ENCODE measurements at places on chromosomes 2 and 18.

- no peak overlapping the region for H3K4me3 ChIP-seq
- no peak for ATAC-seq
Observed at GRCh38 chr2:158546412-158547144, 89.8 kb downstream of the PKP4 start.

DNA sequence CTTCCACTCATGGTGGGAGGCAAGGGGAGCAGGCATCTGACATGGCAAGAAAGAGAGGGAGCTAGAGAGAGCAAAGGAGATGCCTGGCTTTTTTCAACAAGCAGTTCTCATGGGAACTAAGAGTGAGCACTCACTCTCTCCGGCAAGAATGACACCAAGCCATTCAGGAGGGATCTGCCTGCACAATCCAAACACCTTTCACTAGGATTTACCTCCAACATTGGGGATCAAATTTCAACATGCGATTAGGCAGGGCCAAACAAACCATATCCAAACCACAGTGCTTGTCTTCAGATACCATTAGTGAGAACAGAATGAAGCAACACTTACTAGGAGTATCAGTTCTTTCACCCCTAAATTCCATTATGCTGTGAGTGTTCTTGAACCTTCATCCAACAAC is 77.3 kb downstream of the FIGN start:
- no peaks in the 10 kb centered on the region for H3K36me3 ChIP-seq
- no peaks in the 10 kb centered on the region for H3K4me1 ChIP-seq
- H3K27ac ChIP-seq, result no peak overlapping the region

GRCh38 chr18:58313491-58314032 is 269.5 kb downstream of the NEDD4L start:
- H3K36me3 ChIP-seq, result no peaks in the 10 kb centered on the region
- peaks cover 24% of the 10 kb centered on the region for H3K4me1 ChIP-seq
- no peaks in the 10 kb centered on the region for H3K27me3 ChIP-seq
- no peak overlapping the region for H3K27ac ChIP-seq

GRCh38 chr2:239264838-239265651 is 135.8 kb downstream of the HDAC4 start:
- ATAC-seq, result peak; percentile 79
- H3K36me3 ChIP-seq, result peaks cover 13% of the 10 kb centered on the region
- H3K4me1 ChIP-seq, result peaks cover 58% of the 10 kb centered on the region
- no peaks in the 10 kb centered on the region for H3K27me3 ChIP-seq
- H3K4me3 ChIP-seq, result peak overlapping the region; percentile 98

All from activated T-helper 17 cell treated with anti-CD3 and anti-CD28 coated beads, Interleukin-2, amount 50 U/mL, for 72 hours (primary cell).